ENCODE measurements at places on chromosomes 12 and 14.

DNA sequence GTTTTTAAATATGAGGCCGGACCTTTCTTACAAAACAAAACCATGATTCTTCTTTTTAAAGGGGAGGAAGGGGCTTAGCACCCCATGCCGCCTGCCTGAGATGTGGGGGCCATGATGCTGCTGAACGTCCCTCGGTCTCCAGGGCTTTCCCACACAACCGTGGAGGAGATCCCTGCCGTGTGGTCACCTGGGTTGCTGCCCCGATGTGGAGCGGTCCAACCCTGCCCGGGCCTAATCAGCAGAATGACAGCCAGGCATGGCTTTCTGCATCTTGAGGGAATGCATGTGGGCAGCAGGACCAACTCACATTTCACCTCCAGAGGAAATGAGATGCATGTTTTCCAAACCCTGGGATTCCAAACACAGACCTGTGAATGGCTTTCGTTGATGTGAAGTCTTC is 48.9 kb upstream of the C14orf180 start:
- DNase-seq, result no peak

GRCh38 chr14:72892879-72893635 is 844 bp downstream of the DPF3 start:
- no peak for DNase-seq

- no peak for DNase-seq
Measured at GRCh38 chr14:55704654-55705053, 124.6 kb downstream of the KTN1 start.

DNA sequence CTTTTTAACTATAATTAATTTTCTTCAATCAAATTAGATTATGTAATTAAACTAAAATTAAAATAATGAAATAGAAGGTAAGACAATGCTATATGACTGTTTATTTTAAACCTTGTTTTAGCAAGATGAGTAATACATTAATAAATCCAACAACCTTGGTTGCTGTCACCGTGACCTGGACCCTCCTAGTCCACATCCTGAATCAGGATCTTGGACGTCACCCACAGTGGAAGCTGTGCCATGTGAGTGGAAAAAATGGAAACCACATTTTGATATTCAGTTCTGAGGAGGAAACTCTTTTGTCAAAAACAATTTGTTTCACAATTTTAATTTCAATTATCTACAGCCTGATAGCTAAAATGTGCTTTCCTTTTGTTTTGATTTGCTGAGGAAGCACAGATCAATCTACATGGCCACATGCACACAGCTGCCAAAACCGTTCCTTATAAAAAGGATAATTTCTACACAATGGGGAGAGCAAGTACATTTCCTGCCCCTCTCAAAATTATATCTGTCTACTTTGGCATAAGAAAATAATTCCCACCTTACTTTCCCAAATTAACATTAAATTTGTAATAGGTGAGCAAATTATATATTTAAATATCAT is 255.5 kb downstream of the RASSF9 start:
- no peak for DNase-seq

GRCh38 chr14:92352158-92352985 is 29.4 kb downstream of the SLC24A4 start:
- DNase-seq, result peak; percentile 14

GRCh38 chr12:737122-737739 is 15.1 kb upstream of the WNK1 start:
- DNase-seq, result no peak
